NCI-H2081 (cell line): ENCODE measurements at places on chromosomes 6 and 20.

DNA sequence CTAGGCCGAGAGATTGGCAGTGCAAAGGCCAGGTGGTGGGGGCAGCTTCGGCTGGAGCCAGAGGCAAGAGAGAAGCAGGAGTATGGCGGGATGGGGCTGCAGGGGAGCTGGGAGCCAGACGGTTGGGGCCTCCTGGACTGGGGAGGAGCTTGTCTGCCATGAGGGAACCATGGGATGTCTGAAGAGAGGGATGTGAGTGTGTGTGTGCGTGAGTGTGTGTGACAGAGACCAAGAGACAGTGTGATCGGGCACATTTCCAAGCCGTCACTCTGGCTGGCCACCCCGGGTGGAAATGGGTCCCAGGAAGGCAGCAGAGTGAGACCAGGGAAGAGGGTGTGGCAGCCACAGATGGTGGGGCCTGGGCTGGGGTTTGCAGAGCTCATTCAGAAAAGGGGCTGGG, 13.8 kb downstream of the PHACTR3 start:
- DNase-seq, result no peak

- no peak for DNase-seq
Observed at GRCh38 chr20:24684956-24685691, 215.7 kb downstream of the SYNDIG1 start.

DNA sequence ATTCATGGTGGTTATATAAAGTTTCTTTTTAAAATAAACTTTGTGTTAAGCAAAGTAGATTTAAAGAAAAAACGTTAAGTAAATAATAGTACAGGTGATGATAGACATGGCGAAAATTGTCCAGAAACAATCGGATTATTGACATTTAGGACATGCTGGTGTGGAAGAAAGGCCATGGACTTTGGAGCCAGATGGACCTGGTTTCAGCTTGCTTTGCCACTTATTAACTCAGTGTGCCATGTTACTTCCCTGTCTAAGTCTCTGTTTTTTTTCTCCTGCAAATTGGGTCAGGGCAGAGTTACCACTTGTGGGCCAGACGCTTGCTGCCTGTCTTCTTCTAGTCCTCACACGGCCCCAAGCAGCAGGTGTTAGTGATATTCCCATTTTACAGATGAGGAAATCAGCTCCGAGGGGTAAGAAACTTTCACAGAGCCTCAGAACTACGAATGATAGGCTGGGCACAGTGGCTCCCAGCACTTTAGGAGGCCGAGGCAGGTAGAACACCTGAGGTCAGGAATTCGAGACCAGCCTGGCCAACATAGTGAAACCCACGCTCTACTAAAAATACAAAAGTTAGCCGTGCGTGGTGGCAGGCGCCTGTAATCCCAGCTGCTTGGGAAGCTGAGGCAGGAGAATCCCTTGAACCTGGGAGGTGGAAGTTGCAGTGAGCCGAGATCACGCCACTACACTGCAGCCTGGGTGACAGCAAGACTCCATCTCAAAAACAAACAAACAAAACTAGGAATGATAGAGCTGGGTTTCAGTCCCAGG, 12.4 kb downstream of the KIF3B start:
- DNase-seq, result no peak

DNA sequence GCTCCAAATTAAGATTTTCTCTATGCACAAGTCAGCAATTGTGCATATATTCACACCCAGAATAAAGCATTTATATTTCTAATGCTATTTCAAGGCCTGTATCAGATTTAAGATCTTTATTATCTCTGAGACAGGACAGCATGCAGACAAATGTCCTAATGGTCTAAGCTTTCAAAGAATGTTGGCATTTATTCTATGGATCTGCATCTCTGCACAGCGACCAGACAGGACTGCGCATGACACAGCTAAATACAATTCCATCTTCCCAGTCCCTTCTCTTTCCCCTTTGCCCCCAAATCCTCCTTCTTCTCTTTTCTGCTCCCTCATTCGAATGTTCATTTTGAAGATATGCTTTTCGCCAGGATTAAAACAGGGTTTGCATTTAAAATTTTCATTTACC, 478.5 kb downstream of the PKHD1 start:
- DNase-seq, result no peak

DNA sequence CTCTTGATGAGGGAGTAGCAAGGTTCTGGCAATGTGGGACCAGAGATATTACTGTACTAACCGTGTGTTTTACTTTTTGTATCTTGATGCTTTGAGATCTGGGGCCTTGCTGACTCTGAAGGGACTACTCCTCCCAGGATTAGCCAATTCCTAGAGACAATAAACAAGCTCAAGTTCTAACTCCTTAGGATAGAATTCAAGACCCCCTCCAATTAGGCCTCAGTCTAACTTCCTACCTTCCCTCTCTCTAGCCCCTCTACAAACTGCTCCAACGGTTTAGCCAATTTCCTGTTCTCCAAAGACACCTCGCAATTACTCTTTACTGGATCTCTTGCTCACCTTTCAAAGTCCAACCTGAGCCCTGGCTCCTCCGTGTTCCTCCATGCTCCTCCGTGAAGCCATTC, 158.7 kb upstream of the JARID2 start:
- no peak for DNase-seq

GRCh38 chr20:32441638-32442037, 83.5 kb downstream of the ASXL1 start:
- DNase-seq, result no peak

GRCh38 chr20:56285496-56285895, 37.0 kb downstream of the MC3R start:
- DNase-seq, result no peak

- no peak for DNase-seq
Observed at GRCh38 chr20:3846378-3846739, 275 bp upstream of the MAVS start.

- DNase-seq, result no peak
Observed at GRCh38 chr20:18414140-18414539, 52.7 kb downstream of the DZANK1 start.

DNA sequence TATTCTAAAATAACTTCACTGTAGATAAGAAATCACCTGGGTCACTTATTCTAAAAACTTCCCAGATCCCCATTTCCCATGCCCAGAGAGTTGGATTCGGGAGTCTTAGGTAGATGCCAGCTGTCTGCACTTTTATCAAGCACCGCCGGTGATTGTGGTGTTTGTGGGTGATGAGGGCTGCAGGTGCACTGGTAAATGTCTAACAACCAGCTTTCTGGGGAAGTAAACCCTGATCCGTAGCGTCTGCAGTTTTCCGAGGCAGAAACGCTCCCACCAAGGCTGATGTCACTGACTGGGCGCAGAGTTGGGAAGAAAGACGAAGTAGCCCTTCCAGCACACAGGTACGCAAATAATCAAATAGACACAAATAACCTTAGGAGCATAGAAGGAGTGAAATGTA, 152.2 kb upstream of the KCNG1 start:
- DNase-seq, result no peak

GRCh38 chr6:116876635-116877611, at the start of gene RFX6:
TSS of gene RFX6 (plus strand) at chr6:116877242. CDS start at chr6:116877276, 34 bp downstream.
- DNase-seq, result peak; percentile 19

DNA sequence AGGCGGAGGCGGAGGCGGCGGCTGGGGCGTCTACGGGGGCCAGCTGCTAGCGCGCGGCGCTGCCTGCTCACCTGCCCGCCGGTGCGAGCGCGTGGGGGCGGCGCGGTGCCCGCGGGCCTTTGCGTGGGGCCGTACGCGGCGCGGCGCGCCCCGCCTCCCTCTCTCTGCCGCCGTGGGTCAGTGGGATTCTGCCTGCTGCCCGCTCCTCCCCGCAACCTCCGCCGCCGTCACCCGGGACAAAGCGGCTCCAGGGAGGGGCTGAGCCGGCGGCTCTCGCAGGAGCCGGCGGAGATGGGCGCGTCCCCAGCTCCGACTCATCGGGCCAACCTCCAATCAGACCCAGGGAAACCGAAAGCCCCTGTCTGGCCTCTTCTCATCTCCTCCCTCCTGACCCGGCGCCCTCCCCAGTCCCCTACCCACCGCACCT, at the start of gene RCAN2:
RCAN2 (minus strand) TSS at position 249 of the 427 bp plus-strand sequence.
- peak; percentile 27 for DNase-seq

- no peak for DNase-seq
Observed at GRCh38 chr6:110075406-110075805, 97.3 kb downstream of the GPR6 start.

DNA sequence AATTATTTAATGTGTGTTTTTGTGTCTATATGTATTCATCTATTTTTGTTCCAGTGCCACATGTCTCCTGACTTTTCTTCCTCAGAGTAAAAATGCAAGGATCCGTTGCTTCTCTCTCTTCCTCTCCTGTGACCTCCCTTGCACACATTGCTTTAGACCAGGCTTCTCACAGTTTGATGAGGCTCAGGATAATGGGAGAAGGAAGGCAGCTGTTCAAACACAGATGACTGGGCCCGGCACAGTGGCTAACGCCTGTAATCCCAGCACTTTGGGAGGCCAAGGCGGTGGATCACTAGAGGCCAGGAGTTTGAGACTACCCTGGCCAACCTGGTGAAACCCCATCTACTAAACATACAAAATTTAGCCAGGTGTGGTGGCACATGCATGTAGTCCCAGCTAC, 241.9 kb downstream of the SAMD5 start:
- no peak for DNase-seq

DNA sequence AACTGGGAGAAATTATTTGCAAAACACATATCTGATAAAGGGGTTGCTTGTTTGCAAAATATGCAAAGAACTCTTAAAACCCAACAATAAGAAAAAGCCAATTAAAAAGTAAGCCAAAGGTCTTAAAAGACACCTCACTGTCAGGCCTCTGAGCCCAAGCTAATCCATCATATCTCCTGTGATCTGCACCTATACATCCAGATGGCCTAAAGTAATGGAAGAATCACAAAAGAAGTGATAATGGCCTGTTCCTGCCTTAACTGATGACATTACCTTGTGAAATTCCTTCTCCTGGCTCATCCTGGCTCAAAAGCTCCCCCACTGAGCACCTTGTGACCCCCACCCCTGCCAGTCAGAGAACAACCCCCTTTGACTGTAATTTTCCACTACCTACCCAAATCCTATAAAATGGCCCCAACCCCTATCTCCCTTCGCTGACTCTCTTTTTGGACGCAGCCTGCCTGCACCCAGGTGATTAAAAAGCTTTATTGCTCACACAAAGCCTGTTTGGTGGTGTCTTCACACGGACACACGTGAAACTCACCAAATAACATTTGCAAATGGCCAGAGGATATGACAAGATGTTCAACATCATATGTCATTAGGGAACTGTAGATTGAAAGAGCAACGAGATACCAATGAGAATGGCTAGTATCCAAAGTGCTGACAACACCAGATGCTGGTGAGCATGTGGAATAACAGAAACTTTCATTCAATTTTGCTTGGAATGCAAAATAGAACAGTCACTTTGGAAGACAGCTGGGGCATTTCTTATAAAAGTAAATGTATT, 565.0 kb upstream of the ADGRB3 start:
- no peak for DNase-seq
